ENCODE measurements at places on chromosomes 16 and 17.

GRCh38 chr16:56289416-56289815 is 98.1 kb downstream of the GNAO1 start:
- no peak for DNase-seq

DNA sequence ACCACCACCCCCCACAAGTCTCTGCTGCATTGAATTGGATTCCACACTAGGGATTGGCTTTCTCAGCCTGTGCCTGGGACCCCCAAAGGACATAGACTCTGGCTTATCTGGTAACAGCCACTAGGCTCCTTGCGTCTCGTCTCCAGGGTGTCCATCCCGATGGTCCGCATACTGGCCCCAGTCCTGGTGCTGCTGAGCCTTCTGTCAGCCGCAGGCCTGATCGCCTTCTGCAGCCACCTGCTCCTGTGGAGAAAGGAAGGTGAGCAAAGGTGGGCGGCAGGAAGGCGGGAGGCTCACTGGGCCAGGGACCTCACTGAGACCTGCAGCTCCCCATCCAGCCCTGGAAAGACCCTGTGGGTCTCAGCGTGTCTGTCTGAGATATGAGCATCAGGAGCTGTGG is 8.1 kb downstream of the CD300LG start:
- no peak for DNase-seq

DNA sequence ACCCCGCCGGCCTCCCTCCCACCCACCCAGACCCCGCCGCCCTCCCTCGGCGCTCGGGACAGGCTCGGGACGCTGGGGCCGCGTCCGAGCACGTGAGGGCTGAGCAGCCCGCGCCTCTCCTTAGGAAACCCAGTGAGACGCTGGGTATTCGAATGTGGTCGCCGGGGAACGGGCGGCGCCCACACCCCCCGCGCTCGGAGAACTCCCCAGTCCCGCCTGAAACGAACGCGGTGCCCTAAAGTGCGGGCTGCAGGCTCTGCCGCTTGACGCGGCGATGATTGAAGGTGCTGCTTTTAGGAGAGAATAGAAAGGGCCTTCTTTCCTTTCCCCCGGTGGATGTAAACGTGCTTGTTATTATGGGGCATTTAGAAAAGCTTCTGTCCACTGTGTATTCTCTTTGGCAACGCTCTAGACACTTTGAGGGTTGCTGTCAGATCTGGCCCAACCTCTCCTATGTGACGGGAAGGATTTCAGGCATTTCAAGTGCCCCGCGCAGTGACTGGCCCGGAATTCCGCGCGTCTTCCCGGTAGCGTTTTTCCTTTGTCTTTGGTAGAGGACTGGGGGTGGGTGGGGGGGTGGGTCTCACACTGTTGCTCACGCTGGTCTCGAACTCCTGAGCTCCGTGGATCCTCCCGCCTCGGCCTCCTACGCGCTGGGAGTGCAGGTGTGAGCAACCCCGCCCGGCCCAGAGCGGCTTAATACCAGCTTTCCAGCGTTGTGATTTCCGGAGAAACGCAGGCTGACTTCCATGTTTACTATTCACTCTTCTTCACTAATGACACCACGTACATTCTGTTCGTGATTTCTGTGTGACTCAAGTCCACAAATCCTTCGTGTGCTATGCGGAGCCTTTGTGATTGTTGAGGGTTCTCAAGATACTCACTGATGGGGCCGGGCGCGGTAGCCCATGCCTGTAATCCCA is 21.8 kb upstream of the FOXK2 start:
- peak; percentile 65 for DNase-seq

DNA sequence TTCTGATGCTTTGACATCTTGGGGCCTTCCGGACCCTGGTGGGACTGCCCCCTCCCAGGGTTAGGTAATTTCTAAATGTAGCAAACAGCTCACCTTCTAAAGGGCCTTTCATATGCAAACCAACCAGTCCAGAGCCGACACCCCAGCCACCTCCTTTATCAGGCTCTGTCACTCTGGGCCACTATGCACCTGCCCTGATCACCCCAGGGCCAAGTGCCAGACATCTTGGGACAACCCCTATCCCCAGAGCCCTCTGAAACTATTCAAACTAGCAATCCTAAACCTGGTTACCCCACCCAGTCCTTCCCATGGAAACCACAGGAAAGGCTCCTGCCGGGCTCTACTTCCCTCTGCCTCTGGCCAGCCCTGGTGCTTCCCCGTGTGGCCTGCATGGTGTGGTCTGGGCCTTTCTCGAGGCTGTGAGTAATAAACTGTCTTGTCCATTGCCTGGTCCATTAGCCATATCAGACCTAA is 91.2 kb upstream of the TNRC6C start:
- no peak for DNase-seq

DNA sequence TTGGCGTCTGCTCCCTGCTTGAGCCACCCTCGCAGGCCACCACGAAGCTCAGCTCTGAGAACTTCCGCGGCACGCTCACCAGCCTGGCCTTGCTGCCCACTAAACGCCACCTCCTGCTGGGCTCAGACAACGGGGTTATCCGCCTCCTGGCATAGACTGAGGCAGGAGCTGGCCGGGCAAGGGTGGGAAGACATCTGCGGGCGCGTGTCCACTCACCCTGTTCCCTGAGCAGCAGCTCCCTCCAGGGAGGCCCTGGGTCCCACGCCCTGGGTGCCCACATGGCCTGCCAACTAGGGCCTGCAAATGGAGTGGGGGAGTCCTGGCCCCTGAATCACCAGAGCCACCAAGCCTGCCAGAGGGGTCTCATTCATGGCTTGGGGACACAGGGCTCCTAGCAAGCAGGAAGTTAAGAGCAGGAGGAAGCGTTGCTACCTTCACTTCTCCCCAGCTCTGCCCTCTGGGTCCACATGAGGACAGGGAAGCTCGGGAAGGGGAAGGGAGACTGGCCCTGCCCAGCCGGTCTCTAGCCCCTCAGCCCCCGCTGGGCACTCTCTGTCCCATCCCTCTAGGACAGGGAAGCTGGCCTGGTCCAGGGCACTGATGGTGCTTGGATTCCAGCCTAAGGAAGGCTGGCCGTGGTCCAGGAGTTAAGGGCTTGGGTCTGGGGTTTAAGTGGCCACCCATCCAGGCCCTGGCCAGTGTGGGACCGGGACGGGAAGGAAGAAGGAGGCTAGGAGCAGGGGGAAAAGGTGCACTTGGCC is 5.0 kb upstream of the SERPINF2 start:
- DNase-seq, result no peak

DNA sequence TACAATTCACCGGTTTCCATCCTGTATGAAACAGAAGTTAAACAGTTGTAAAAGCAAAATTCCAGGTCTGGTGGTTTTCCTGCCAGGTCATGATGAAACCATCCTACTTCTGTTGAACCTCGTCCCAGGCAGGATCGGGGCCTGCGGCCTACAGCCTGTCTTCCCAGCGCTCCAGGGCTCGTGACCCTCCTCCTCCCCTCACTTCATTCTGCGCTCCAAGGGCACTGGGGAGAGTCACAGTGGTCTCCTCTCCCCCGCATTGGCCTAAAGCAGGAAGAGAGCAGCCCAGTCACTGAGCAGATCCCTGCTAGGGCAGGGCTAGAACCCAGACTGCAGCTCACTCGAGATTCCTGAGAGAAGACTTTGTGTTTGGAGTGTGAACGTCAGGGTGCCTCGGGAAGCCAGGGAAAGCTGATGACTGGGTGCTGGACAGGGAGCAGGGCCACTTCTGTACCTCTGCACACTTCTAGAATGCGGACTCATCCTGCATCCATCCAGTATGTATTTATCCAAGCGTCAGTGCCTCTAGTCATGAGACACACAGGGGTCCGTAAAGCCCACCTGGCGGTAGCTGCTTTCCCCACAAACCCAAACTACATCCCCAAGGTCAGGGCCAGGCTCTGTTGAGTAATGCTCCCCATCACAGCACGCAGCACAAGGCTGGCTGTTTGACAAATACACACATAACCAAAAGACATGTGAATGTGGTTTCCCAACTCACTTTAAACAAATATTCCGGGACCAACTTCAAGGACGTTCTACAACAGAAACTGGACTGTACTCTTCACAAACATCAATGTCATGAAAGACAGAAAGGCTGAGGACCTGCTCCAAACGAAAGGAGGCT is 1.7 kb upstream of the ITGAE start:
- peak; percentile 90 for DNase-seq

- DNase-seq, result no peak
These were observed 1.4 kb upstream of the TTLL6 start for GRCh38 chr17:48818361-48818841.

DNA sequence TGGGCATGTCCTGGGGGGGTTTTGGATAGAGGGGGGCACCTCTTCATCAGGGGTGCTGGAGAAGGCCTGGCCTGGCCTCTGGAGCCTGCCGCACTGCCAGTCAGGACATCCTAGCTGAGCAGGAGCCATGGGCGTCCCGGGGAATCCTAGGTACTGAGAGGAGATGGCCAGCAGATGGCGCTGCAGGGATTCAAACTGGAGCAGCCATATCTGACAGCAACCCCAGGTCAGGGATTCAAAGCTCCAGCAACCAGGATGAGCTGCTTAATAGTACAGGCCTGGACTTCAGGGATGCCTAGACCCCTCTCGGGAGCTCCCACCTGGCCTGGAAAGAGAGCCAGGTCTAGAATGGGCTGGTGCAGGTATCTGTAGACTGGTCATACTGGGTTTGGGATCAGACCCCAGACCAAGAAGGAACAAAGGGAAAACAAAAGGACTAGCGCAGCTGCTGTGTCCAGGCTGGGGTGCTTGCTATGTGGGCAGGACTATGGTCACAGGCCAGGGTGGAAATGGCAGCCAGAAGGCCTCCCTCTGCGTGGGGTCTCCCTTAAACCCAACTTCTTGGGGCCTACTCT is 306.9 kb upstream of the RBFOX1 start:
- DNase-seq, result no peak

DNA sequence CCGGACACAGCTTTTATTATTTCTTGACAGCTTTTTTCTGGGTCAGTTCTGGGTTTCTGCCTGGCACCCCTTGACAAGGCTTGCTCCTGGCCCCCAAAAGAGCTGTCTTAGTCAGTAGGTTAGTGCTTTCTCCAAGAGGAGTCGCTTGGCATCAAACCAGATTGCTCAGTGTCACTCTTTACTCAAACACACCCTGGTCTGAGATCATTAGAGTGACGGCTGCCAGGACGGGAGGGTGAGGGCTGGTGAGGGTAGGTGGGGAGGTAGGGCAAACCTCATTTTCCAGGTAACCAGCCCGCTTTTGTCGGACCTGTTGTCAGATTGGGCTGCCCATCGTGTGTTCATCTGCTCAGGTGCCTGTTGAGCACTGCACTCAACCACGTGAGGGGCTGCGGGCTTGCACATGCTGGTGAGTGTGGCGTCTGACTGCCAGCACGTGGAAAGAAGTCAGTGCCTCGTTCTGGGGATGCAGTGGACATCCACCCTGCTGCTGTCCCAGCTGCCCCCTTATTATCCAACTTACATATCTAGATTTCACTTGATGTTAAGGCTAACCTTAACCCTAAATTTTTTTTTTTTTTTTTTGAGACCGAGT is 12.4 kb downstream of the TMEM94 start:
- DNase-seq, result no peak

GRCh38 chr17:30449480-30449879 is 27.7 kb upstream of the GOSR1 start:
- DNase-seq, result no peak

GRCh38 chr17:43327421-43327820 is 71.4 kb upstream of the ARL4D start:
- peak; percentile 50 for DNase-seq

GRCh38 chr16:26457095-26457494 is 609.6 kb upstream of the C16orf82 start:
- no peak for DNase-seq

DNA sequence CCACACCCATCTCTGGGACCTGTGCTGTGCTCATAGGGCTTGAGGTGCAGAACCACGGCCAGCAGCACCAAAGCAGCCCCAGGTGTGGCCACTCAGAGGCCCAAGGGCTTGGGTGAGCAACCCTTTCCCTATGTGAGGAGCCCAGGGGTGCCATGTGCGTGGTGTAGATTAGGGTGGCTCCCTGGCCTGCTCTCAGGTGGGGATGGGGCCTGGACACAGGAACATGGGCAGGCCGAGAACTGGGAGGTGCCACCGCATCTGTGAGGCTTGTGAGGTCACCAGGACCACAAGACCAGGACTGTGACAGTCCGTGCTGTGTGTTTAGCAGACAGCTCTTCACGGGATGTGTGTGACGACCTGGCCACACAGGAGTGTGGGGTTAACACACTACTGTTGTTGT is 103.5 kb upstream of the ZNF750 start:
- no peak for DNase-seq

- peak; percentile 95 for DNase-seq
These were observed 1.9 kb downstream of the SLC16A3 start for GRCh38 chr17:82230609-82231311.

- DNase-seq, result peak; percentile 89
These were observed 9.2 kb downstream of the KRT33B start for GRCh38 chr17:41360296-41360995.

DNA sequence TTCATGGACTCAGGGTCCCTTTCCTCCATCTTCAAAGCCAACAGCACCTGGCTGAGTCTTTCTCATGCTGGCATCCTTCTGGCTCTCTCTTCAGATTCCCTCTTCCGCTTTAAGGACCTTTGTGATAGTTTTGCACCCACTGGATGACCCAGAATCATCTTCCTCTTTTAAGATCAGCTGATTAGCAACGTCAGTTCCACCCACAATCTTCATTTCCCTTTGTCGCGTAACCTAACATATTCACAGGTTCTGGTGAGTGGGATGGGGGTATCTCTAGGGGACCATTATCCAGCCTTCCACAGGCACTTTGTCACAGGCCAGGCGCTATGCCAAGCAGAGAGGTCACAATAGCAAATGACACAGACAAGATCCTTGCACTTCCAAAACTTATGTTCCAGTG is 593.8 kb downstream of the MAF start:
- DNase-seq, result no peak

GRCh38 chr17:50388728-50389127 is 8.6 kb downstream of the LRRC59 start:
- no peak for DNase-seq

GRCh38 chr17:73343168-73343634 is 31.4 kb upstream of the CDC42EP4 start:
- peak; percentile 83 for DNase-seq

GRCh38 chr16:51155820-51156806 is 5.0 kb upstream of the SALL1 start:
- no peak for DNase-seq

DNA sequence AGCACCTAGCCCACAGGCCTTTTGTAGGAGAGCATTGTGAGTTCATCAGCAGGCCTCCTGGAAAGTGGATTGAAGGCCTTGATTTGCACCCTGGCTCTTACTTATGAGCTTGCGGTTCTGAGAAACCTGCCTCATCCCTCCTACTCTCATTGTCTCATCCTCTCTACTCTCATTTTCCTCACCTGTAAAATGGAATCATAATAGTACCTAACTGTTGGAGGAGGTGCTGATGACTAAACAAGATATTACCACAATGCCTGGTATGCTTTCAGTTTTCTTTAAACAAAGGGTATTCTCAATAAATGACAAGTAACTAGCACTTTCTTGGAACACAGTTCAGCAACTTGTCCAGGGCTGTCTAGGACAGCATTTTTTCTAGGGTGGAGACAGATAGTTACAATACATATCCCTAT is 243.1 kb upstream of the MAF start:
- DNase-seq, result no peak

GRCh38 chr16:48603647-48604376 is 6.2 kb downstream of the N4BP1 start:
- no peak for DNase-seq

DNA sequence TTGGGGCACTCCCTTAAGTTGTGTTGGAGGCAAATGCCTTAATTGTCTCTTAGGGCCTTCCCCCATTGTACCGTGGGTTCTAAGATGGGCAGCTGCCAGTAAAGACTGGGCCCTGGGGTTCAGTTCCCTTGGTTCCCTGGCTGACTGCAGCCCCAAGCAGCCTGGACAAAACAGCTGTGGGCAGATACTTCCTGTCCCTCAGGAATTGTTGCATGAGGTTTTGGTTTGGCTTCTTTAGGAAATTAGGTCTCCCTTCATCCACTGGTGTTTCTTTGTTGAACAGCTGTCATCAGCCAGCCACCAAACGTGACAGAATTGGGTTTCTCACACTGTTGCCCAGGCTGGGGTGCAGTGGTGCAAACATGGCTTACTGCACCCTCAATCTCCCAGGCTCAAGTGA is 42.0 kb upstream of the ETV4 start:
- DNase-seq, result no peak

Data from EL (cell line).